ENCODE measurements at places on chromosomes 4 and X.

- no peak for DNase-seq
Measured at GRCh38 chr4:182169572-182169971, 73.6 kb upstream of the TENM3 start.

GRCh38 chrX:108699368-108699767, 37.0 kb downstream of the IRS4 start:
- peak; percentile 33 for DNase-seq

- peak; percentile 19 for DNase-seq
Measured at GRCh38 chr4:55435141-55435841, 39.5 kb downstream of the TMEM165 start.

- no peak for DNase-seq
Measured at GRCh38 chr4:92333016-92333415, 29.2 kb downstream of the GRID2 start.

- no peak for DNase-seq
Measured at GRCh38 chr4:78928835-78929234, 10.4 kb downstream of the PAQR3 start.

DNA sequence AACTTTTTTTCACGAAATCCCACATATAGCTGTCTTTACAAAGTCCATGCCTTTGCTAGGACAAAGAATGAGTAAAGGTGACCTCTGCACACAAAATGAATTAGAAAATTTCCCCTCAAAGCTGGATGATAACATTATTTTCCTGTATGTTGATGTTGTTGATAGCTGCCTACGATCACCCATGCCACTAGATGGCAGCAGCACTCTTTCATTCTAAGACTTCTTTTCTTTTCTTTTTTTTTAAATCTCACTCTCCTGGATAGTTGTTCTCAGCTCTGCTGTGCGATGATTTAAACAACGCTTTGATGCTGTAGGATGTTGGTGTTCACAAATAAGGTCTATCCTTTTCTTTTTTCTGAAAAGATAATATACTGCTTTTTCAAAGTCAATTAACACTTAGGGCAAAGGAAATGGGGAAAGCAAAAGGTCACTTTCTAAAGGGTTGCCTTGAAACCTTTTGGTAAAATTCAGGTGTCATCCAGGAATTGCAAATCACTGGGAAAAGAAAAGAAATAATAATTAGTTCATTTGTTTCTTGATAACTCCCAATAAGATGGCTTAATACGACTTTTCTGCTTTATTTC, 266.8 kb downstream of the C4orf33 start:
- peak; percentile 78 for DNase-seq

- no peak for DNase-seq
Measured at GRCh38 chrX:153488231-153488914, 6.4 kb upstream of the BGN start.

Data from NAMALWA (cell line).